ENCODE measurements at places on chromosomes 6 and 20. TPM values are rescaled to one million over a fixed set of nuclear protein-coding genes. Genes with fewer than 3 reads are reported as not detected.

The PRL gene
- total RNA-seq, result not detected

The NOL4L gene
- total RNA-seq, result 39.1 TPM

- DNase-seq, result no peak
These were observed 174.2 kb downstream of the ANKRD60 start for GRCh38 chr20:58054082-58054779.

DNA sequence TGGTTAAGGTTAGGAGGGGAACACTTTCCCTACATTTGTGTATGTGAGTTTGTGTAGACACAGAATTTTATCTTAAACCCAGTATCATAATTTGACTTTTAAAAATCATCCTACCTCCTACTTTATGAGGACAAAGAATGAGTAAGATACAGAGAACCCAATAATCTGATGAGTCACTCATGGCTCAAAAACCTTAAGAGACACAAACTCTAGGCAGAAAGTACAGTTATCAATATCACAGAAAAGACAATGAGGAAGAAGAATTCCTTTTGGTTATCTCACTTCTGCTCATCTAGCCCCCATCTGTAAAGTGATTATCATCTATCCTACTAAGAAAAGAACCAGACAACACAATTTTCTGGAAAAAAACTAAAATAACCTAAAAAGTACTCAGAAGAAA, 87.7 kb downstream of the EPB41L2 start:
- no peak for DNase-seq

GRCh38 chr6:133468591-133468990, 227.4 kb downstream of the EYA4 start:
- DNase-seq, result no peak

- no peak for DNase-seq
These were observed 12.9 kb upstream of the TLDC2 start for GRCh38 chr20:36862857-36863668.

- no peak for DNase-seq
These were observed 6.8 kb downstream of the MDFI start for GRCh38 chr6:41645007-41645618.

DNA sequence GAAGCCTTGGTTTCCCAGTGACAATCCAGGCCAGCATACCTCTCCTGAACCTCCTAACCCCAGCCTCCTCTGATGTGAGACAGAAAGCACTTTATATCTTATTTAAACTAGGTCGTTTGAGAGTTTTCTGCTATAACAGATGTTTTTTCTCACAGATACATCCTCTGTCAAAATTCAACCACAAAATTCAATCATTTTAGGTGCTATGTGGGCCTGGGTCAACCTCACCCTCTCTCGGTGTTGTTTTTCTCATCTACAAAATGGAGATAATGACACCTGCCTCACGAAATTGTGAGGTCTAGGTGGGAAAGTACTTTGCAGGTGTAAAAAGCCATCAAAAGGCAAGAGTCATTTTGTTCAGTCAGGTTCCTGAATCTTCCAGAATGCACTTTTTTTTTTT, 46.2 kb upstream of the NFATC2 start:
- no peak for DNase-seq

GRCh38 chr6:11381801-11382513, 149.5 kb upstream of the NEDD9 start:
- peak; percentile 92 for DNase-seq
